ENCODE measurements at places on chromosomes 7 and 10.

GRCh38 chr10:126170371-126170770 is 217.9 kb downstream of the ADAM12 start:
- DNase-seq, result no peak

GRCh38 chr7:111568419-111568818 is 6.1 kb upstream of the IMMP2L start:
- no peak for DNase-seq

GRCh38 chr7:80499350-80499953 is 12.4 kb downstream of the GNAT3 start:
- DNase-seq, result no peak

GRCh38 chr7:158375034-158375433 is 212.6 kb downstream of the PTPRN2 start:
- no peak for DNase-seq

DNA sequence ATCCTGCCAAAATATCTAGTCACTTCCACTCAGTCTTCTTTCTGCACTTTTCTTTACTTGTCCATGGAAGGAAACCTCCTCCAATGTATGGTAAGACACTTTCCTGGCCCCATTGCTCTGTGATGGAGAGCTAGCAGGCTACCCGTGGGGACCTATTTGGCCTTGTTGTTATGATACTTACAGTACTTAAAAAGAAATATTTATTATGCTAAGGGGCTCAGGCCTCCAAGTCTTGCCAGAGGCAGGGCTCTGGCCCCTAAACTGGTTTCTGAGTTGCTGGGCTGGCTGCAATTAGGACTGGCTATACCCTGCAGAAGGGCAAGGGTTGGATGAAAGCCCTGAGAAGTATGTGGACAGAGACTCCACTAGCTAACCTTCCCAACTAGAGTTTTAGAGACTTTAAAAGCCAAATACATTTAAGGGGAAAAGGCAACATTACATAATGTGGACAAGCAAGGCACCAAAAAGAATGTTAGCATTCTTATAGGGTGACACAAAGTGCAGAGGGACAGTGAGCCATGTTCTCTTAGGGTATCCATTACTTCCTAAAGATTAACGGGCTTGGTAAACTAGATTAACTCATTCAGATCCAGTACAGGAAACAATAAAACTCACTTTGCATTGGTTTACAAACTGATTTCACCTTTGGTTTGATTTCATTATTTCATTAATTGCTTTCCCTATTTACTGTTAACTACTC is 84.9 kb upstream of the INHBA start:
- no peak for DNase-seq

GRCh38 chr10:24207341-24207740 is 1.6 kb upstream of the KIAA1217 start:
- DNase-seq, result no peak

DNA sequence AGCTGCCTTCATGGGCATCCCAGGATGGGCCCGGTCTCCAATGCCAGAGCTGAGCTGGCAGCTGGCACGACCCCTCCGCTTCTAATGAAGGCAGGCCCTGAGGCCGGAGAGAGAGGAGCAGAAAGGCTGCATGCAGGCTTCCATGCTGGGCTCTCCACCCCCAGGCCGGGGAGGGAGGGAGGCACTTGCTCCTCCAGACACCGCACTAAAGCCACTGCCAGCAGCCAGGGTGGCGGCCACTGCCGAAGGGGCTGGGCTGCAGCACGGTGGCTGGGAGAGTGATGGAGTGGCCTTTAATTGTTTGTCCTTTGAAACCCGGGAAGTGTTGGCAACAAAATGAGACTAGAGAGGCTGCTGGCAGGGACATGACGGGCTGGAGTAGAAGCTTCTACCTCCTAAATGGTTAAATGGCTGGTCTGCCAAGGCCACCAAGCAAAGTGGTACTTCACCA is 236.5 kb downstream of the SKAP2 start:
- DNase-seq, result peak; percentile 21

DNA sequence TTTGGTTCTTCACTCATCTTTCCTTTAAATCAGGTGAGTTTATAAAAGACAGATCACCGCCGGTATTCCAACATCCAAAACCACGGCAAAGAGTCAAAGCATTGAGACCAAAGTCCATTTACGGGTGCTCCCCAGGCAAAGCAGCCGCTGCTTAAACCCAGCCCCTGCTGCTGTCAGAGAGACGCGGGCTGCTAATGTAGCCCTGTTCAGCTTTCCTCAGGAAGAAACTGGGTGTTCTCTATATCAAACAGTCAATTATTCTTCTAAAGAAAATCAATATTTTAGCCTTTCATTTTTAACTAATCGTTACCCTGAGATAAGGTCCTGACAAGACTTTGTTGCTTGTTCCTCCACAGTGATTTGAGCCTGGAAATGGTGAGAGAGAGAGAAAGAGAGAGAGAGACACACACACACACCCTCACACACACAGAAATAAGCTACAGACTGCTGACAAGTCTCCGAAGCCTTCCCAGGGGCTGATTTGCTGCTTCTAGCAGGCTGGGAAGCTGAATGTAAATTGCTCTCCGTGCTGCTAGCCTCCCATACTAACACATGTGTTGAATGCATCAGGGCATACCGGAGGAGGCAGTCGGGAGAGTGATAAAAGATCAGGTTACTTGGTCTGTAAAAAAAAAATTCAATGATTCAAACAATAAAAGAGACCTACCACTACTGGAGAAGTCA is 183.0 kb upstream of the ANK3 start:
- DNase-seq, result no peak

DNA sequence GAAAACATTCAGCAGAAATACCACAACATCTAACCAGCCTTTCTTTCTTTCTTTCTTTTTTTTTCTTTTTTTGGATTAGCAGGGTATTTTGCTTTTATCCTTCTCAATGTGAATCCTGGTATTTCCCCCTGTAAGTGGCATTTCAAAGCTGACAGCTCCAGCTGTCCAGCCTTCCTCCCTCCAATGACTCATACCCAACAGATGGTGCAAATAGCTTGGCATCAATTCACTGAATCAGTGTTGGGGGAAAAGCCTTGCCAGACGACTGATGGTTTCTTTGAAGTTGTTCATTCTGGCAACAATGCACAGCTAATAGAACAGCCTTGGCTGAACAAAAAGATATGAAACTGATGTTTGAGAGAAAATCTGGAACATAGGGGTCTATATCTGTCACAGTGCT is 316.8 kb upstream of the STEAP1 start:
- DNase-seq, result no peak

DNA sequence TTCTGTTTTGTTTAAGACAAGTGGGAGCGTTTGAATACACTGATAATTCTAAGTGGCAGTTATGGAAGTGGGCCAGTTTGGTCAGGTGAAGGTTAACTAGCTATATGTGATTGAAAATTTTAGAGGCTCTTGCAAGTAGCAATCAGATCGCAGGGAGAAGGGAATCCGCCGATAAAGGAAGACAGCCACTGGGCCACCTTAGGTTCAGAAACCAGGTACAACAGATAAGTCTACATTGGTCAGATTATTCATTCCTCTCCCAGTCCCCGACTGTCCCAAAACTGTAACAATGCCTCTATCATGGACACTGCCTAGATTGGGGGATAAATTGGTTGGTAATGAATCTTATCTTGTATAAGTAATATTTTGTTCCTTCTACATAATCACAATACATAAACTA is 8.9 kb downstream of the ANK3 start:
- DNase-seq, result no peak

GRCh38 chr10:75049316-75050148 is 61.9 kb upstream of the SAMD8 start:
- no peak for DNase-seq

Data from NCI-H2081 treated with DMSO at 0.1 percent for 48 hours (cell line).